Activated CD4-positive, CD25-positive, alpha-beta regulatory T cell treated with anti-CD3 and anti-CD28 coated beads, Interleukin-2, amount 50 U/mL, for 16 hours (primary cell): ENCODE measurements at places on chromosomes 16 and 17.

GRCh38 chr16:50338371-50339231 lies 30.2 kb downstream of the BRD7 start:
- DNase-seq = no peak

- no peak for DNase-seq
These were observed 27.2 kb upstream of the ST6GALNAC1 start for GRCh38 chr17:76670718-76671122.

GRCh38 chr16:50859628-50860360 lies 117.9 kb downstream of the CYLD start:
- DNase-seq = no peak

GRCh38 chr16:85461814-85462713 lies 151.1 kb upstream of the GSE1 start:
- no peak for DNase-seq
